ENCODE measurements at places on chromosomes 11 and 22. TPM values are rescaled to one million over a fixed set of nuclear protein-coding genes. Genes with fewer than 3 reads are reported as not detected.

- H3K27me3 ChIP-seq, result peaks cover 27% of the 10 kb centered on the region
- no peaks in the 10 kb centered on the region for H3K4me1 ChIP-seq
- no peak overlapping the region for H3K27ac ChIP-seq
- no peaks in the 10 kb centered on the region for H3K36me3 ChIP-seq
- DNase-seq, result no peak
Observed at GRCh38 chr22:20384865-20385264, 9.1 kb upstream of the ZNF74 start.

DNA sequence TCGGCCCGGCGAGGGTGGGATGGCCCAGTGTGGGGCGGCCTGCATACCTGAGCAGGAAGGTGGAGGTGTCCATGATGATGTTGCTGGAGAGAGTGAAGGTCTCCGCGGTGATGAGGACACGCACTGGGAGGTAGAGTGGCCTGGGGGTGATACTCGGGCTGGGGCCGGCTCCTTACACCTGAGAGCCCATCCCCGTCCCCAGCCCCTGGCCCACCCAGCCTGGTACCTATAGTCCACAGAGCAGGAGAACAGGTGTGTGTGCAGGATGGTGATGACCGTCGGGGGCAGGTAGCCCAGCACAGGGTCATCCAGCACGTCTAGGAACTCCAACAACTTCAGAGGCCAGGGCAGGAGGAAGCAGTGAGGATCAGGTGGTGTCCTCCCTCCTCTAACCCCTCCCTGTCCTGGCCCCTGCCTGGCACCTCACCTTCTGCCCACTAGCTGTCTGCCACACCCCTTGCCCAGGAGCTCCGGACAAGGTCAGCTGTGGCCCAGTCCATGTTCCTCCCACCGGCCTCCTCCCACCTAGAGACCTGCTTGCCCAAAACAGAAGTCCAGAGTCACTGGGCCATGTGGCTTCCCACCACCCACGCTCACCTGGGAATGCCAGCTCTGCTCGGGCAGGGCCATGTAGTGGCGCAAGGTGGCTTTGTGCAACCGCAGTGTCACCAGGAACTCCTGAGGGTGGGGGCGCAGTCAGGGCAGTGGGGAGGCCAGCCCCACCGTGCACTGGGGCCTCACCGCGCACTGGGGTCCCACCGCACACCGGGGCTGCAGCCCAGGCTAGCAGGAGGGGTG, 11.3 kb downstream of the ATG2A start:
- H3K27ac ChIP-seq, result no peak overlapping the region
- no peaks in the 10 kb centered on the region for H3K27me3 ChIP-seq
- DNase-seq, result no peak
- H3K4me1 ChIP-seq, result no peaks in the 10 kb centered on the region
- H3K36me3 ChIP-seq, result peaks cover 24% of the 10 kb centered on the region

- peak; percentile 34 for DNase-seq
- peaks cover 3% of the 10 kb centered on the region for H3K36me3 ChIP-seq
- no peak overlapping the region for H3K27ac ChIP-seq
Observed at GRCh38 chr22:25167082-25167481, 32.6 kb upstream of the CRYBB3 start.

GRCh38 chr11:61109671-61110070, 7.4 kb downstream of the CD5 start:
- H3K4me1 ChIP-seq, result no peaks in the 10 kb centered on the region
- no peak for DNase-seq
- H3K27me3 ChIP-seq, result no peaks in the 10 kb centered on the region
- H3K36me3 ChIP-seq, result no peaks in the 10 kb centered on the region
- no peak overlapping the region for H3K27ac ChIP-seq

DNA sequence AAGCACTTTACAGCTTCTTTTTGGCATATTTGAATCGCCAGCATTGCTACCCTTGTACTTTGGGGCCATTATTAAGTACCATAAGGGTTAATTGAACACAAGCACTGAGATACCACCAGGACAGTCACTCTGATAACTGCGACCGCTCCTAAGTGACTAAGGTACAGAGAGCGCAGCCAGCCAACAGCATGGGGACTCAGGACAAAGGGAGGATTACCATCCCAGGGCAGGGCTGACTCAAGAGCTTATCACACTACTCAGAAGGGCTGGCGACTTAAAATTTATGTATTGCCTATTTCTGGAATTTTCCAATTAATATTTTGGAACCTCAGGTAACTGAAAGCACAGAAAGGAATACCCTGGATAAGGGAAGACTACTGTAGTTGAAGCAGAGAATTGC, 479 bp downstream of the ZNF280A start:
- no peak for DNase-seq
- no peak overlapping the region for H3K27ac ChIP-seq
- H3K4me1 ChIP-seq, result no peaks in the 10 kb centered on the region
- no peaks in the 10 kb centered on the region for H3K36me3 ChIP-seq
- no peak overlapping the region for H3K4me3 ChIP-seq
- peaks cover 30% of the 10 kb centered on the region for H3K27me3 ChIP-seq

DNA sequence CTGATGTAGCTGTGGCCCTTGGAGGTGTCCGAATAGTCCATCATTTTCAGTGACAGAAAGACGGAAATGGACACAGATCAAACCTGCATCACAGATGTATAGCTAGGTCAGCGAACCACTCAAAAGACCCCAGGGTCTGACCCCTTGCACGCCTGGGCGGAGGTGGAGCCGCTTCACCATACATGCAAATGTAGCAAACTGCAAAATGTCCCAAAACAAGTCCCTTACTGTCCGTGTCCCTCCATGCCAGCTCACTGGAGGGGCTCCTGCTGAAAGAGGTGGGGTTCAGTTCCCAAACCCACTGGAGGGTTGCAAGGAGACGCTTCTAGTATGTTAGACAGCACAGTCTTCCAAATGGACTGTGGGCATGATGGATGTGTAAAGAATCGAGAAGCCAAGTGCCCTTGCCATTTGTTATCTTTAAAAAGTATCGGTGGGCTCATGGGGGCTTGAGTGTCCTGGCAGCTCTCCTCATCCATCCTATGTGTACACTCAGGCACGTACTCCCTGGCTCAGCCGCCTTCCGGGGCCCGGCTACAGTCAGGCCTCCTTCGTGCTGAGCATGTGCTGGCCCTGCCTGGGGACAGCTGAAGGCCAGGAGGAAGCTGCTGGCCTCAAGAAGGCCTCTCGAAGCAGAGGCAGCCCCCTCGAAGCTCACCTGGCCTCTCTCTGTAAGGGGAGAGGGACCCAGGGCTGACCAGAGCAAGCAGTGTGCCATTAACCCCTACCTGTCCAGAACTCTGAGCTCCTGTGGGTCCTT, 20.2 kb upstream of the KCNQ1OT1 start:
- no peak overlapping the region for H3K4me3 ChIP-seq
- H3K4me1 ChIP-seq, result peaks cover 2% of the 10 kb centered on the region
- peaks cover 14% of the 10 kb centered on the region for H3K27me3 ChIP-seq
- no peak overlapping the region for H3K27ac ChIP-seq

DNA sequence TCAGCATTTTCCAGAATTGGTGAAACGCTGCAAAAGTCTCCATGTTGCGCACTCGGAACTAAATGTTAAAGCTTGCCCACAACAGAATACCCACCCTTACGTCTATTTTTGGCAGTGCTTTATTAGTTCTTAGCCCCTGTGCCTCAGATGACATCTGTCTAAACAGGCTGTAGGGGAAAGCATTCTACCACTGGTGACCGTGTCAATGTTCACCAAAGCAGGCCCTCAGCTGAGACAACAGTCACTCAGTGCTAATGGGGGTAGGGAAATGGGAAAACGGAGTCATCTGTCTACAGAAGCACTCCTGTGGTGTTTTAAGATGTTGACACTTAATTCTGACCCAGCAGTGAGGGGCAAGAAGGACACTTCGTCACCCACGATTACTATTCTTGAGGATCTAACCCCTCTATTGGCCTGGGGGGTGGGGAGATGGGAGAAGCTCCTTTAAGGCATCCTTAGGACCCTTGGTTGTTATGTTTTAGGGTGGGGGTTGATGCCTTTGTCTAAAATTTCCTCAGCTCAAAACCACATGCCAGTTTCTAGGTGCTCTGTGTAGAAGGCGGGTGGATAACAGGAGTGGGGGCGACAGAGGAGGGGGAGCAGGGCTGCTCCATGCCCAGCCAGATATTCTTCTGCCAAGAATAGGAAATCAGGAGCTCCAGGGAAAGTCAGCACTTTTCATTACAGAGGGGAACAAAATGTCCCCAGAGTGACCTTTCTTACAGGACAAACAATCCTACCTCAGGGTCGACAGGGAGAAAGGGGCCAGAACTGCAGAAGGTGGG, 15.6 kb upstream of the MFRP start:
- no peak for DNase-seq
- H3K4me3 ChIP-seq, result peak overlapping the region; percentile 51
- peaks cover 2% of the 10 kb centered on the region for H3K27me3 ChIP-seq
- H3K4me1 ChIP-seq, result peaks cover 46% of the 10 kb centered on the region
- H3K36me3 ChIP-seq, result peaks cover 8% of the 10 kb centered on the region

DNA sequence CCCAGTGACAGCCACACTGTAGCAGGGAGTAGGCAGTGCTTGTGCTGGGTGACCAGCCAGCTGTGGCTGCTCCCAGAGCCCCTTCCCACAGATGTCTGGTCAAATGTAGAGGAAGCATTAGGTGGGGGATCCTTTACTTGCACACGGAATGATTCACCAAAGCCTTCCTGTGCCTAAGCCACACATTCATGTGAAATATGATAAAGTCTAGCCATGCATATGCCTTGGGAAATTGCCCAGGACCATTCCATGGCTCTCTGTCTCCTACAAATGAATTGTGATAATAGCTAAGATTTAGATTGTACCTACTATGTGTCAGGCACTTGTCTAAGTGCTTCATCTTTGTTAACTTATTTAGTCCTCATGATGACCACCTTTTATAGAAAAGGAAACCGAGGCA, 217.5 kb upstream of the E2F8 start:
- no peak for DNase-seq
- H3K36me3 ChIP-seq, result no peaks in the 10 kb centered on the region
- no peak overlapping the region for H3K4me3 ChIP-seq
- peaks cover 18% of the 10 kb centered on the region for H3K27me3 ChIP-seq

DNA sequence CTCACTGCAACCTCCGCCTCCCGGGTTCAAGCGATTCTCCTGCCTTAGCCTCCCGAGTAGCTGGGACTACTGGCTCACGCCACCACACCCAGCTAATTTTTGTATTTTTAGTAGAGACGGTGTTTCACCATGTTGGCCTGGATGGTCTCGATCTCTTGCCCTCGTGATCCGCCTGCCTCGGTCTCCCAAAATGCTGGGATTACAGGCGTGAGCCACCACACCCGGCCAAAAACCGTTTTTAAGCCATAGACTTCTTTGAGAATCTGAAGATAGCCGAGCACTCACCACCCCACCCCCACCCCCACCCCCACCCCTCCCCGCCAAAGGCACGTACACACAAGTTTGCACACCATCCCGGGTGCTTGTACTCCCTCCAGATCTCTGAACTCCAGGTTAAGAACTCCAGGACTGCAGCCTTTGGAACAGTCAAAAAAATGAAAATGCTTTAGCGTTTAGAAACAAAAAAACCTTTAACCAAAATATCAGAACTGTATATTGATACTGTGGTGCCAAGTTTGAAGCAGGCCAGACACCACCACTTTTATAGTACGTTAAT, 1.5 kb downstream of the CRKL start:
- no peaks in the 10 kb centered on the region for H3K27me3 ChIP-seq
- peak overlapping the region; percentile 91 for H3K27ac ChIP-seq
- H3K4me1 ChIP-seq, result peaks cover 39% of the 10 kb centered on the region
- DNase-seq, result no peak
- H3K4me3 ChIP-seq, result peak overlapping the region; percentile 94

GRCh38 chr11:2738551-2739431, 39.0 kb upstream of the KCNQ1OT1 start:
- no peak overlapping the region for H3K4me3 ChIP-seq
- DNase-seq, result no peak
- peaks cover 1% of the 10 kb centered on the region for H3K27me3 ChIP-seq

- H3K4me3 ChIP-seq, result peak within 1 kb of the TSS; percentile 93
- DNase-seq, result no peak
- H3K27me3 ChIP-seq, result no peaks in the 10 kb centered on the region
- peaks cover 9% of the 10 kb centered on the region for H3K36me3 ChIP-seq
- H3K4me1 ChIP-seq, result peaks cover 34% of the 10 kb centered on the region
Observed at GRCh38 chr11:106077609-106078455, at the start of gene AASDHPPT. AASDHPPT (plus strand) TSS chr11:106077662; CDS start chr11:106077711, 49 bp downstream.

GRCh38 chr22:17098379-17098819, 13.6 kb downstream of the IL17RA start:
- no peak overlapping the region for H3K4me3 ChIP-seq
- no peak overlapping the region for H3K27ac ChIP-seq
- no peaks in the 10 kb centered on the region for H3K27me3 ChIP-seq
- peaks cover 36% of the 10 kb centered on the region for H3K36me3 ChIP-seq

DNA sequence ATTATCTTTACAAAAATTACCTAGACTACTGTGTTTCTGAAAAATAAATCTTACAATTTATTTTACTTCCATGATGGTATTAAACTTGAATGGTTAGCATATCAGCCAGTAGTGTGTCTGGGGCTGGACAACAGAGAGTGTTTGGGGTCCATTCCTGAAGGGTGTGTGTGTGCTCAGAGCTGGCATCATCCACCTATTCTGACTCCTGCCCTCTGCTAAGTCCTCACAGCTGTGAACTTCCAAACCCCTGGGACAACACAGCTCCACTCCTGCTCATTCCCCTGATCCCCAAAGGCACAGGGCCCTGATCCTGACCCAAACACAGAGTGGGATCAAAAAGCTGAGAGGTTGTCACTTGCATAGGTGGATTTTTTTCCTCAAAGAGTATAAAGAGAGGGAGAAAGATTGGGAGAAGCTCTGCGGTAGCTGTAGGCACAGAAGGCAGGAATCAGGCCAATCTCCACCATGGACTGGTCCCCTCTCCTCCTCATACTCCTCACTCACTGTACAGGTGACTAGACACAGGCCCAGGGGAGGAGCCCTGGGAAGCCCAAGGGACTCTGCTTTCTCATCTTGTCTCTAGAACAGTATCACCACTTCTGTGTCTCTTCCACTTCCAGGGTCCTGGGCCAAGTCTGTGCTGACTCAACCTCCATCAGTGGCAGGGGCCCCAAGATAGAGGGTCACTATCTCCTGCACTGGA, 55.7 kb upstream of the TOP3B start:
- no peak overlapping the region for H3K4me3 ChIP-seq
- no peak overlapping the region for H3K27ac ChIP-seq

GRCh38 chr22:49979587-49980264, 19.2 kb downstream of the PIM3 start:
- H3K36me3 ChIP-seq, result peaks cover 7% of the 10 kb centered on the region
- no peak overlapping the region for H3K4me3 ChIP-seq
- no peak overlapping the region for H3K27ac ChIP-seq

Gene TLCD5
- total RNA-seq, result 8.8 TPM

Gene NPTXR
- total RNA-seq, result 37.5 TPM

Gene CHID1
- 90.3 TPM for total RNA-seq

All from chondrocyte (in vitro differentiated cells).